Mesothelial cell of epicardium (in vitro differentiated cells): ENCODE measurements at places on chromosomes 5 and 9. TPM values are rescaled to one million over a fixed set of nuclear protein-coding genes. Genes with fewer than 3 reads are reported as not detected.

GRCh38 chr5:147935032-147935431 is 28.7 kb upstream of the C5orf46 start:
- DNase-seq: no peak
- H3K4me1 ChIP-seq: peaks cover 9% of the 10 kb centered on the region

DNA sequence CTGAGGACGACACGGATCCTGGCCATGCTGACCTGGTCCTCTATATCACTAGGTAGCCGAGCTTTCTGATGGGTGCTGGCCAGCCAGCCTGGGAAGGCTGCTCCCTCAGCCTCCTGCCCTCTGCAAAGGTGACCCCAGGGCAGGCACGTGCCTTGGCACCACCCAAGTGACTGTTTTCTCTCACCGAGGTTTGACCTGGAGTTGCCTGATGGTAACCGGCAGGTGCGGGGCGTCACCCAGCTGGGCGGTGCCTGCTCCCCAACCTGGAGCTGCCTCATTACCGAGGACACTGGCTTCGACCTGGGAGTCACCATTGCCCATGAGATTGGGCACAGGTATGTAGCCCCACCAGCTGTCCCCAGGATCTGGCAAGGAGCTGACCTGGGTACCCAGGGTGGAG is 3.8 kb downstream of the ADAMTS13 start:
- H3K36me3 ChIP-seq: peaks cover 3% of the 10 kb centered on the region
- peaks cover 25% of the 10 kb centered on the region for H3K27me3 ChIP-seq
- H3K4me1 ChIP-seq: peaks cover 4% of the 10 kb centered on the region
- DNase-seq: no peak

The BHMT gene
- not detected in 3 replicates for total RNA-seq

DNA sequence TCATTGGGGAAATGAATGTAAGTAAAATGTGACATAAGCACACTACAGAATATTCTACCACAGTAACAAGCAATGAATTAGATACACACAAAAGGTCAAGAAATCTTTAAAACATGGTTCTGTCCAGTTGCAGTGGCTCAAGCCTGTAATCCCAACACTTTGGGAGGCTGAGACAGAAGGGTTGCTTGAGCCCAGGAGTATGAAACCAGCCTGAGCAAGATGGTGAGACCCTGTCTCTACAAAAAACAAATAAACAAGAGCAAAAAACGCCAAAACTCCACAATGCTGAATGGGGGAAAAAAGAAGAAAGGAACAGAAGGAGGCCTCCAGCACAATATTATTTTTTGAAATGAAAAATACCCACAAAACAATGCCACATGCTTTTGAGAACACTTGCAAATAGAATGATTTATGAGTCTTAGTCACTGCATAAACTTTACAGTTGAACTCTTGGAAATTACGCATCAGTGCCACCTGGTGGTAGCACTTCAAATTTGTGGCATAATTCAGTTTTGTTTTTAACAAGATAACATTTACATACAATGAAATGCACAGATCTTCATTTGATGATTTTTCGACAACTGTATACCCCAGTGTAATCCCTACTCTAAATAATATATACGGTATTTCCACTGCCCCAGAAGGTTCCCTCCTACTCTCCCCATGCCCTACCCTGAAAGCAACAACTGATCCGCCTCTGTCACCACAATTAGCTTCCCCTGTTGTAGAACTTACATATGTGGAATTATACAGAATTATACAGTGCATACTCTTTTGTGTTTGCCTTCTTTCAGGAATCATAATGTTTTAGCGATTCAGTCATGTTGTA is 14.4 kb upstream of the SPINK4 start:
- H3K27ac ChIP-seq: peak overlapping the region; percentile 15
- no peak overlapping the region for H3K4me3 ChIP-seq
- peaks cover 10% of the 10 kb centered on the region for H3K4me1 ChIP-seq
- no peaks in the 10 kb centered on the region for H3K36me3 ChIP-seq

The NIPAL4 gene
- total RNA-seq: 0.18 to 0.49 TPM (median 0.40 TPM) in 3 replicates

- peaks cover 16% of the 10 kb centered on the region for H3K4me1 ChIP-seq
- H3K36me3 ChIP-seq: no peaks in the 10 kb centered on the region
- H3K4me3 ChIP-seq: no peak overlapping the region
- DNase-seq: no peak
- H3K27ac ChIP-seq: no peak overlapping the region
- peaks cover 73% of the 10 kb centered on the region for H3K27me3 ChIP-seq
These were observed 7.4 kb upstream of the SPDL1 start for GRCh38 chr5:169576181-169576598.

The HAPLN1 gene
- total RNA-seq: 1.4 to 2.8 TPM (median 1.9 TPM) in 3 replicates

GRCh38 chr5:42923710-42924109 is 112.0 kb upstream of the SELENOP start:
- no peaks in the 10 kb centered on the region for H3K4me1 ChIP-seq
- no peak overlapping the region for H3K27ac ChIP-seq
- peaks cover 3% of the 10 kb centered on the region for H3K27me3 ChIP-seq
- DNase-seq: no peak

The GABRA6 gene
- total RNA-seq: not detected in 3 replicates

- H3K4me3 ChIP-seq: no peak overlapping the region
- peaks cover 17% of the 10 kb centered on the region for H3K4me1 ChIP-seq
- H3K36me3 ChIP-seq: peaks cover 29% of the 10 kb centered on the region
- no peak for DNase-seq
- peak overlapping the region; percentile 84 for H3K27ac ChIP-seq
- no peaks in the 10 kb centered on the region for H3K27me3 ChIP-seq
These were observed 28.4 kb downstream of the QRFP start for GRCh38 chr9:130868230-130868629.

DNA sequence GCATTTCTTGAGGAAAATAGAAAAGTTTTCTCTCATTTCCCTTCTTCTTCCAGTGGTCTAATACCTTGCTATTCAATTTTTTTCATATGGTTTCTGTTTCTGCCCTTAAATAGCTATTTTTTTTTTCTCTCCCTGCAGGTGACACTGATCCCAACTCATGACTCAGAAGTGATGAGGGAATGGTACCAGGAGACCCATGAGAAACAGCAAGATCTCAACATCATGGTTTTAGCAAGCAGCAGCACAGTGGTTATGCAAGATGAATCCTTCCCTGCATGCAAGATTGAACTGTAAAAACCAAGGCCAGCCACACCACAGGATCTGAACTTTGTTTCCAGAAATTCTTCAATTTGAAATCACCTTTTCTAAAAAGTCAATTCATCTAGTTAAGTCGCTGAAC is 97.7 kb downstream of the MAP1B start:
- H3K36me3 ChIP-seq: peaks cover 32% of the 10 kb centered on the region
- peaks cover 6% of the 10 kb centered on the region for H3K4me1 ChIP-seq
- H3K4me3 ChIP-seq: no peak overlapping the region

GRCh38 chr9:109182940-109183798 is 16.1 kb upstream of the FRRS1L start:
- no peak for DNase-seq
- no peak overlapping the region for H3K27ac ChIP-seq
- no peak overlapping the region for H3K4me3 ChIP-seq
- H3K27me3 ChIP-seq: peaks cover 15% of the 10 kb centered on the region
- no peaks in the 10 kb centered on the region for H3K36me3 ChIP-seq

- no peaks in the 10 kb centered on the region for H3K27me3 ChIP-seq
- H3K27ac ChIP-seq: no peak overlapping the region
- no peaks in the 10 kb centered on the region for H3K36me3 ChIP-seq
- DNase-seq: no peak
- H3K4me1 ChIP-seq: no peaks in the 10 kb centered on the region
These were observed 245.1 kb upstream of the ELAVL2 start for GRCh38 chr9:24071091-24071490.

GRCh38 chr9:14661421-14662059 is 31.7 kb downstream of the ZDHHC21 start:
- H3K4me3 ChIP-seq: no peak overlapping the region
- no peaks in the 10 kb centered on the region for H3K4me1 ChIP-seq
- DNase-seq: no peak
- H3K36me3 ChIP-seq: peaks cover 19% of the 10 kb centered on the region
- H3K27ac ChIP-seq: no peak overlapping the region

- peaks cover 2% of the 10 kb centered on the region for H3K4me1 ChIP-seq
- H3K27me3 ChIP-seq: no peaks in the 10 kb centered on the region
These were observed 28.8 kb downstream of the PDGFRB start for GRCh38 chr5:150126921-150127265.

DNA sequence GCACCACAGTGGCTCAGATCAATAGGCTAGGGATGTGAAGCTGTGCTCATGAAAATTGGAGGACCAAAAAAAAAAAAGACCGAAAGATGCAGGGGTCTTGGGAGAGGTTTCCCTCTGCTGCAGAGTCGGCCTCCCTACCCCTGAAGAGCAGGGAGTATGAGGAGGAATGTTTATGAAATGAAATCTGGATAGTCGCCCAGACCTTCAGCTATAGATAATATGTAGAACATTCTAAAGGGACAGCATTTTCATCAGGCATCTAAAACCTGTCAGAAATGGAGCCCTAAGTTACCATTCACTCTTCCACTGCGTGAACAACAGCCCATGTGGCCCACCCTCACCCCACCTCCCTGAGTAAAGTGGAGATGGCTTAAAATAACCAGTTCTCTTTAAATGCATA is 122.9 kb downstream of the TMEM174 start:
- peaks cover 83% of the 10 kb centered on the region for H3K27me3 ChIP-seq
- peaks cover 34% of the 10 kb centered on the region for H3K4me1 ChIP-seq
- no peaks in the 10 kb centered on the region for H3K36me3 ChIP-seq
- H3K4me3 ChIP-seq: no peak overlapping the region
- H3K27ac ChIP-seq: no peak overlapping the region
- DNase-seq: no peak

- H3K4me1 ChIP-seq: peaks cover 24% of the 10 kb centered on the region
- peaks cover 5% of the 10 kb centered on the region for H3K36me3 ChIP-seq
- no peaks in the 10 kb centered on the region for H3K27me3 ChIP-seq
- no peak for DNase-seq
- no peak overlapping the region for H3K4me3 ChIP-seq
These were observed 3.1 kb downstream of the CLTB start for GRCh38 chr5:176413255-176413565.

GRCh38 chr5:180105827-180106312 is 34.3 kb upstream of the RNF130 start:
- no peak for DNase-seq
- no peaks in the 10 kb centered on the region for H3K4me1 ChIP-seq
- H3K27ac ChIP-seq: no peak overlapping the region

The BAAT gene
- 0.07 TPM in 2 of 3 replicates, not detected in the other for total RNA-seq

DNA sequence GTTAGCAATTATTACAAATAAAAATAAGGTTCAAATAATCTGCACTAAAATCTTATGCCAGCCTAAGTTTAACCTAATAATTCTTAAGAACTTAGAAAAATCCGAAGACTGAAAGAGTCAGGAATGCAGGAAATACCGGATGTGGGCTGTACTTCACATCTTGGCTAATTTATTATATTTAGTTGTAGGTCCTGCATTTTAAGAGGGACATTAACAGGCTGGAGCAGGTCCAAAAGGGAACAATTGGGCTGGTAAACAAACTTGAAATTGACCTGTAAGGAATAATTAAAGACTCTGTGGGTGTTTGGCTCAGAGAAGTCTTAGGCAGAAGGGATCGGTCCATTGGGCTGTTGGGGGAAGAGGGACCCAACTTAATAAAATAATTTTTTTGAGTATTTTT is 18.4 kb downstream of the GLRA1 start:
- peak overlapping the region; percentile 71 for H3K27ac ChIP-seq
- no peak for DNase-seq
- H3K4me3 ChIP-seq: no peak overlapping the region

- peaks cover 17% of the 10 kb centered on the region for H3K27me3 ChIP-seq
- peak overlapping the region; percentile 48 for H3K4me3 ChIP-seq
- H3K27ac ChIP-seq: no peak overlapping the region
- no peaks in the 10 kb centered on the region for H3K36me3 ChIP-seq
These were observed 5.4 kb upstream of the LCN15 start for GRCh38 chr9:136769710-136770191.

The FIBCD1 gene
- 1.5 to 2.2 TPM (median 1.8 TPM) in 3 replicates for total RNA-seq

DNA sequence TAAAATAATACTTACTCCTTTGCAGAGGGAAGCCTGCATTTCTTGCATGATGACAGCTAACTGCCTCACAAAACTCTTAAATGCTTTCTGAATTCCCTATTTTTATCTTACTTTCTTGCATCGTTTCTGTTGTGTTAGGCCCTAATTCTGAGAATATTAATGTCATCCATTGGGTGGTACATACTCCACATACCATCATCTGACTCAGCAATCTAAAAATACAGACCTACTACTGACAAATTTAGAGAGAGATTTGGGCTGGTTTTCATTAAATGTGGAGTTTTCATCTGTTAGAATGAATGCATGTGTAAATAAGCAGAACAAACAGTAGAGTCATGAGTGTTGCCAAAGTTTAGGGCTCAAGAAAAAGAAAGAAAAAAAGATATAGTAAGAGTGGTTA is 26.5 kb upstream of the KCNN2 start:
- no peaks in the 10 kb centered on the region for H3K27me3 ChIP-seq
- peaks cover 2% of the 10 kb centered on the region for H3K4me1 ChIP-seq
- peaks cover 5% of the 10 kb centered on the region for H3K36me3 ChIP-seq
- no peak overlapping the region for H3K4me3 ChIP-seq
- no peak overlapping the region for H3K27ac ChIP-seq

GRCh38 chr9:3012245-3012644 is 168.3 kb upstream of the PUM3 start:
- peaks cover 2% of the 10 kb centered on the region for H3K27me3 ChIP-seq
- DNase-seq: no peak
- no peak overlapping the region for H3K4me3 ChIP-seq
- H3K4me1 ChIP-seq: peaks cover 1% of the 10 kb centered on the region

DNA sequence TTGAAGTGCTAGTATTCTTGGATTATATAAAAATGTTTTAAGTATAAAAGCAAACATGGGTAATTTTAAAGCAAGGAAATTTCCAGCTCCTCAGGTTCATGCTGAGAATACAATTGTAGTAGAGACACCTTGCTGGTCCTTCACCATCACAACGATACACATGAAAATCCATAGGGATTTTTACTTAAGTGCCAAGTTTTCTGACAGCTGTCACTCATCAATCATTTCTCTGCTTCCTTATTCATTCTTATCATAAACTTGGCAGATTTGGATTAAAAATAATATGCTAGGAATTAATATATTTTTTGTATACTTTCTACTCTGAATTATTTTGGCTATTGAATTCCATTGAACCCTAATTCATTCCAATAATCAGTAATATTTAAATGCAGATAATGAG is 167.9 kb upstream of the PTGER4 start:
- no peaks in the 10 kb centered on the region for H3K36me3 ChIP-seq
- H3K27ac ChIP-seq: no peak overlapping the region
- H3K4me3 ChIP-seq: no peak overlapping the region
- H3K27me3 ChIP-seq: no peaks in the 10 kb centered on the region

- H3K27ac ChIP-seq: no peak overlapping the region
- no peak overlapping the region for H3K4me3 ChIP-seq
- no peaks in the 10 kb centered on the region for H3K27me3 ChIP-seq
- H3K36me3 ChIP-seq: no peaks in the 10 kb centered on the region
- no peaks in the 10 kb centered on the region for H3K4me1 ChIP-seq
These were observed 171.1 kb upstream of the TLX3 start for GRCh38 chr5:171137768-171138525.

The ZNF883 gene
- 8.6 to 11.5 TPM (median 11.2 TPM) in 3 replicates for total RNA-seq

- peak overlapping the region; percentile 47 for H3K27ac ChIP-seq
- H3K4me3 ChIP-seq: peak overlapping the region; percentile 93
- H3K4me1 ChIP-seq: peaks cover 24% of the 10 kb centered on the region
These were observed 1.3 kb downstream of the MIGA2 start for GRCh38 chr9:129037767-129038098.

GRCh38 chr9:105333076-105333475 is 88.6 kb downstream of the SLC44A1 start:
- H3K36me3 ChIP-seq: peaks cover 18% of the 10 kb centered on the region
- no peak overlapping the region for H3K4me3 ChIP-seq
- no peak for DNase-seq
- H3K27me3 ChIP-seq: no peaks in the 10 kb centered on the region
- H3K4me1 ChIP-seq: peaks cover 13% of the 10 kb centered on the region

The JAKMIP2 gene
- 5.1 to 5.5 TPM (median 5.4 TPM) in 3 replicates for total RNA-seq

The SPINK7 gene
- not detected in 3 replicates for total RNA-seq
